Activated T-helper 1 cell treated with anti-CD3 and anti-CD28 coated beads, Interleukin-12 subunit alpha, Interleukin-12 subunit beta, Interleukin-2, Interleukin-4 antibody, amounts not matched to agents 30 ng/mL and 10 ng/mL and 1 ng/mL, durations not matched to agents 14 hours and 24 hours and 36 hours (primary cell): ENCODE measurements at places on chromosomes 12 and 14. TPM values are rescaled to one million over a fixed set of nuclear protein-coding genes. Genes with fewer than 3 reads are reported as not detected.

- peaks cover 4% of the 10 kb centered on the region for H3K27me3 ChIP-seq
- peak overlapping the region; percentile 72 for H3K4me3 ChIP-seq
- peaks cover 4% of the 10 kb centered on the region for H3K36me3 ChIP-seq
These were observed 20.5 kb upstream of the ZFP36L1 start for GRCh38 chr14:68813318-68813838.

DNA sequence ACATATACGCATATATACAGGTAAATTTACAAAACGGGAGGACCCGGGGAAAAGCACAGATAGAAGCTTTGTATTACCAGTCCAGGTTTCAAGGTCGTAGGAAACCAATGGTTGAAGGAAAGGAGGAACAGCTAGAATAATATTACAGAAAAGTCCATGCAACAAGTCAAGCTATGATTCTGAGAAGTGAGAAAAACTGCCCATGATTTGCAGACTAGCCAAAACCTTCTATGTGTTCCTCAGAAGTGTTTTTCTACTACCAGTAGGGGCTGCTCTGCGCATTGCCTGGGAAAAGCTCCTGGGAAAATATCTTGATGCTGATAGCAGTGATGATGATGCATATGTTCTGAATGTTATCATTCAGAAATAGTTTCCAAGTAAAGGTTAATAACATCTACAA lies 2.2 kb downstream of the PDZRN4 start:
- DNase-seq: no peak
- peaks cover 43% of the 10 kb centered on the region for H3K27me3 ChIP-seq
- peaks cover 7% of the 10 kb centered on the region for H3K4me1 ChIP-seq
- peaks cover 1% of the 10 kb centered on the region for H3K36me3 ChIP-seq
- no peak overlapping the region for H3K27ac ChIP-seq
- no peak overlapping the region for H3K4me3 ChIP-seq

Gene CLEC1A
- total RNA-seq: not detected in 2 replicates

DNA sequence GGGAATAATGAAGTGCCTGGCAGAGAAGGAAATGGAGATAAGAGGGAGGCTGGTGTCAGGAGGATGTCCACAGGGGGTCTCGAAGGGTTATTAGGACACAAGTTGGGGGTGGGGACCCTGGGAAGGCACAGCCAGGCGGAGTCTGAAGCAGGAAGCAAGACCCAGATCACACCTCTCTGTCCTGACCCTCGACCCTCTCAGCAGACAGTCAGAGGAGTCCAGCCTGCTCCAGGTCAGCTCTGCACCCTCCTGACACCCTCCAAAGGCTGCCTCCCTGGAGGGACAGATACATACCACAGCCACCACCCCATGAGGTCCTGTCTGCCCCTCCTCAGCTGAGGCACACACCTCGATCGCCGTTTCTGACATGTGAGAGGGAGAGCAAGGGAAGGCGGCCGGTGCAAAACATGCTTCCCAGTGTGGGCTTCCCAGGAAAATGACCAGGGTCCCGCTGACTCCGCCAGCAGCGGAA lies 9.0 kb downstream of the BCL11B start:
- H3K27ac ChIP-seq: peak overlapping the region; percentile 100
- H3K4me1 ChIP-seq: peaks cover 97% of the 10 kb centered on the region
- no peaks in the 10 kb centered on the region for H3K27me3 ChIP-seq
- peaks cover 28% of the 10 kb centered on the region for H3K36me3 ChIP-seq

DNA sequence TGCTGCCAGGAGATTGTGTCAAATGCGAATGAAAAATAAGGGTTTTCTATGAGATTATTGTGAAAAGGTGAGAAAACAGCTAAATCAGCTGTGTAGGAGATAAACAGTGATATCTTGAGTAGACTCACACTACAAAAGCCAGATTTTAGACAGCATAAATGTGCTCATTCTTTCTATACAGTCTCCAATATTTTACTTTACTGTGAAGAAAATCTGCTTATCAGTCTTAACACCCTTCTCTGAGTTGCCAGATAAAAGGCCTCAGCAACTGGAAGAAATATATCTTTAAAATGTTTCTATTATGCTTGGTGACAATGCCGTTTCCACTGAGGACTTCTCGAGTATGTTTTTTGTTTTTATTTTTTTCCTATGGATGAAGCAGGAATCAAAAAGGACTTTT lies 47.0 kb upstream of the PTCSC3 start:
- H3K27ac ChIP-seq: no peak overlapping the region
- H3K4me3 ChIP-seq: no peak overlapping the region
- no peaks in the 10 kb centered on the region for H3K36me3 ChIP-seq
- H3K27me3 ChIP-seq: peaks cover 9% of the 10 kb centered on the region
- no peak for DNase-seq

DNA sequence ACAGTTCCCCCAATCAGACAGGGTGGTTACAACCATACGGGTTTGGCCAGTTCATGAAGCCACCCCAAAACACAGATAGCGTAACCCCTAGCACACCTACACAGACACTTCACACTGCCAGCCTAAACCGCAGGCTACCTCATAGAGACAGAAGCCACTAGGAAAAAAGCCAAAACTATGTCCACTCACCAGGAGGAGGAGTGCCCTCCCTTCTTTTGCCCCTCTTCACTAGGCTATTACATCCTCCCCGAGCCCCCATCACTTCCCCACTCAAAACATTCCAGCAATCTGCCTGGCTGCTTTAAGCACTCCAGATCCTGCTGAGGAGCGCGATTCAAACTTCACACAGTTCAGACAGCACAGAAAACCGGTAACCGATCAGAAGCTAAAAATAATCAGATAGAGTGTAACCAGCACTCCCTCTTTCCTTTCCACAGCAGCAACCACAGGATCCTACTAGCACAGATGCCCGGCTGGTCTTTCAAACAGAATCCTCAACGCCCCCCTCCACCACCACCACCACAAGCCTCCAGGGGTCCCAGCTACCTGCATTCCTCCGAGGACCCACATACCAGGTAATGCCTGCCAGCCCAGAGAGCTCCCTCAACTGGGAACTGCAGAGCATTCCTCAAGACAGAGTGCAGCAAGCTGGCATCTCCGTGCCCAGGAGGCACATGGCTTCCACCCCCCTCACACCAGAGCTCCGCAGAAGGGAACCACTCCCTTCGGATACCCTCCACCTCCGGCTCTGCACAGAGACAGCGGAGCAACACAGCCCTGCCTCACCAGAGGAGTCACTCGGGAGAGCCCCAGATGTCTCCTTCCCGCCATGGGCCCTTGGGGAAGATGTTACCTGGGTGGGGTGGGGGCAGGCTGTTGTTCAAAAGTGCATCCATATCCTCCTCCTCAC lies 1.5 kb downstream of the CHD4 start:
- peak overlapping the region; percentile 93 for H3K27ac ChIP-seq
- no peaks in the 10 kb centered on the region for H3K27me3 ChIP-seq
- H3K36me3 ChIP-seq: peaks cover 48% of the 10 kb centered on the region
- H3K4me1 ChIP-seq: peaks cover 46% of the 10 kb centered on the region
- H3K4me3 ChIP-seq: no peak overlapping the region

GRCh38 chr12:122126713-122127597 lies 47.1 kb downstream of the IL31 start:
- DNase-seq: no peak
- H3K4me3 ChIP-seq: no peak overlapping the region
- H3K27me3 ChIP-seq: no peaks in the 10 kb centered on the region
- H3K36me3 ChIP-seq: peaks cover 8% of the 10 kb centered on the region

GRCh38 chr14:71773898-71774481 lies 158.2 kb upstream of the RGS6 start:
- H3K27me3 ChIP-seq: peaks cover 4% of the 10 kb centered on the region
- H3K27ac ChIP-seq: no peak overlapping the region
- DNase-seq: no peak
- peaks cover 15% of the 10 kb centered on the region for H3K4me1 ChIP-seq

Gene REM2
- 0.39 TPM in 1 of 2 replicates, not detected in the other for total RNA-seq

- H3K36me3 ChIP-seq: no peaks in the 10 kb centered on the region
- DNase-seq: no peak
- H3K4me3 ChIP-seq: no peak overlapping the region
- H3K4me1 ChIP-seq: no peaks in the 10 kb centered on the region
These were observed 50.3 kb downstream of the IFT81 start for GRCh38 chr12:110174373-110174996.

- H3K27ac ChIP-seq: peak overlapping the region; percentile 48
- H3K4me3 ChIP-seq: peak overlapping the region; percentile 80
- no peaks in the 10 kb centered on the region for H3K4me1 ChIP-seq
- no peak for DNase-seq
- no peaks in the 10 kb centered on the region for H3K36me3 ChIP-seq
- peaks cover 12% of the 10 kb centered on the region for H3K27me3 ChIP-seq
These were observed 22.2 kb upstream of the GPR132 start for GRCh38 chr14:105087308-105087962.

DNA sequence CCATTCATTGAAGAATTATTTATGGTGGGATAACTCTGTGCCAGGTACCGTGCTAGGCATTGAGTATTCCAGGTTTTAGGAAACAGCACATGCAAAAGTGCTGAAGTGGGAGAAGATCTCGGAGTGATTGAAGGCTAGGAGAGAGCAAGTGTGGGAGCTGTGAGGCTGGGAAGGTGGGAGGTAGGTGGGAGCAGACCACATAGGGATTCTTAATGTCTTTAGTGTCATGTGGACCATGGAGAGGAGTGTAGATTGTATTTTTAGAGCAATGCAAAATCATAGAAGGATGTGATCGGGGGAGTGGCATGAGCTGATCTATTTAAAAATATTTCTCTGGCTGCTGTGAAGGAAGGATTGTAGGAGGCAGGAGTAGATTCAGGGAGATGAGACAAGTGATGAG lies 5.4 kb downstream of the PTPN11 start:
- H3K4me1 ChIP-seq: peaks cover 44% of the 10 kb centered on the region
- no peak overlapping the region for H3K4me3 ChIP-seq
- DNase-seq: no peak
- no peaks in the 10 kb centered on the region for H3K27me3 ChIP-seq
- H3K27ac ChIP-seq: no peak overlapping the region

DNA sequence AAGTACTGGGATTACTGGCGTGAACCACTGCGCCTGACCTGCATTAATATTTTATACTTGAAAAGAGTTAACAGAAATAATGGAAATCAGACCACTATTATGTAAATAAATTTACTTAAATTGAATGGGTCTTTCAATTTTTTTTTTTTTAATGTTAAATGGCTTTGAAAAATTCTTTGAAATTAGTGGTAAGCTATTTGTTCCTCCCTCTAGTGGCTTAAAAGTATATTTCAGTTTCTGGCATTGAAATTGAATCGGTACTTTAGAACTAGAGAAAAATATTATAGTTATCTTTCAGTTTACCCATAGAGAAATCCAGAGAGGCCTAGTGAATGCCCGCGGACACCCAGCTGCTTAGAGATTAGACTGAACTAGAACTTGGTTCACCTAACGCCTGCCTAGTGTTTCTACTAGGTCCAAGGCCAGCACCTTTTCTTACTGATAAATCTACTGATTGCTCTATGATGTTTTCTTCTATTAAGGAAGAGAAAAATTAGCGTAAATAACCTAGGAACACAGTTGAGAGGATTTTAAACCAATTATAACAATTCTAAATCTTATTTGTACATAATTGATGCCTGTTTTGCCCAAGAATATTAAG lies 106.5 kb downstream of the EML1 start:
- H3K27me3 ChIP-seq: peaks cover 10% of the 10 kb centered on the region
- H3K27ac ChIP-seq: no peak overlapping the region
- DNase-seq: no peak

GRCh38 chr12:124599074-124599999 lies 31.9 kb upstream of the NCOR2 start:
- H3K36me3 ChIP-seq: no peaks in the 10 kb centered on the region
- H3K27ac ChIP-seq: no peak overlapping the region
- H3K4me1 ChIP-seq: no peaks in the 10 kb centered on the region
- H3K4me3 ChIP-seq: no peak overlapping the region
- H3K27me3 ChIP-seq: peaks cover 19% of the 10 kb centered on the region

Gene RIMBP2
- 0.29 TPM in 1 of 2 replicates, not detected in the other for total RNA-seq

Gene GUCY2C
- total RNA-seq: not detected in 2 replicates
